NCI-H1436 treated with DMSO at 0.1 percent for 48 hours (cell line): ENCODE measurements at places on chromosomes 6 and 20.

- no peak for DNase-seq
These were observed 220.3 kb upstream of the LAMP5 start for GRCh38 chr20:9294041-9294440.

DNA sequence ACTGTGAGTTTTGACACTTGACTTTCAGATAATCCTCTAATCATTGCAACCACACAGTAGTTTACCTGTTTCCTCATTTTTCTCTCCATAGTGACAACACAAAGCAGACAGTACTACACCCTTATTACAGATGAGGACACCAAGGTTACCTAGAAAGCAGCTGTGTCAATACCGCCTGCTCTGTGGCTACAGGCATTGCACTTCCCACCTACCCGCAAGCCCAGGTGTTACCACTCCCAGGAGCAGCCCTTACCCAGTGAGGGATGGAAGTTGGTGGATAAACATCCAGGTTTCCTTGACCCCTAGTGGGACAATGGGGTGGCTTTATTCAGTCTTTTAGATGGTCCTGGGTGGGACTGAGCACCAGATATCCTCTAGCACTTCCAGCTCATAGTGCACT lies 503.6 kb downstream of the PTPRT start:
- no peak for DNase-seq

DNA sequence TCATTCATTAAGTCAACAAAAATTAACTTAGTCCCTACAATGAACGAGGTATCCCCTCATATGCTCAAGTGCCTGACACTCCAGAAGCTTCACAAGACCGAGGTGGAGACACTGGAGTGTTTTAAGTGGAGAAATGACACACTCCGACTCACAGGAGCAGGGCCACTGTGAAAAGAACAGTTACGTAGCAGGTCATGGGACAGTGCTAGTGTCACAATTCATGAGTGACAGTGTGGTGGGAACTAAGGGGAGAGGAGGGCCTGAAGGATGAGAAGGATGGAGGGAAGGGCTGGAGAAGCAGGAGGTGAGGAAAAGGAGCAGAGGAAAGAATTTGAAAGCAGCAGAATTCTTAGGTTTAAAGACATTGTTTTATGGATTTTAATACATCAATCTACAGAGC lies 1.3 kb upstream of the HLA-A start:
- no peak for DNase-seq

- no peak for DNase-seq
These were observed 9.2 kb upstream of the BNIP5 start for GRCh38 chr6:36345681-36346466.

DNA sequence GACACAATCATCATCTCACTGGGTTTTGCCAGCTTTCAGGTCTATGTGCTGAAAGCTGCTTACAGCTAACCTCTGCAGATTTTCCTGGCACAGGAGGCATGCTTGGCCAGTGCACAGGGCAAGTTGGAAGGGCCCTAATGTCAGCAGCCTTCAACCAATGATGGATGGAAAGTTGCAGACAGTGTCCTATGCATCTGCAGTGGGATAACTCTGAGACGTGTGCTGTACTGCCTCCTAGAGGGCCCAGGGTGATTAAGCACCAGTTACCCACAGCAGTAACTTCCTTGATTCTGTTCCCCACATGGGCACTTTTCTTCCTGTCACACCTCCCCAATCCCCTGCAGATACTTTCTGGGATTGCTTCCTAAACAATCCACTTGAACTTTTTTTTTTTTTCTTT lies 38.6 kb downstream of the OVOL2 start:
- DNase-seq, result no peak

- no peak for DNase-seq
These were observed 727 bp downstream of the EDEM2 start for GRCh38 chr20:35146299-35146919.
